GM23248 (cell line): ENCODE measurements at places on chromosomes 3 and 15.

- DNase-seq = no peak
These were observed 276.4 kb downstream of the XXYLT1 start for GRCh38 chr3:194994551-194994981.

- peak; percentile 72 for DNase-seq
These were observed 985 bp downstream of the TRPC1 start for GRCh38 chr3:142724682-142725356.

- no peak for DNase-seq
These were observed 5.3 kb downstream of the SNX22 start for GRCh38 chr15:64156652-64157331.

GRCh38 chr15:48435321-48435720 lies 104.1 kb downstream of the DUT start:
- DNase-seq = no peak

GRCh38 chr3:57583544-57583943 lies 13.6 kb downstream of the ARF4 start:
- DNase-seq = no peak

DNA sequence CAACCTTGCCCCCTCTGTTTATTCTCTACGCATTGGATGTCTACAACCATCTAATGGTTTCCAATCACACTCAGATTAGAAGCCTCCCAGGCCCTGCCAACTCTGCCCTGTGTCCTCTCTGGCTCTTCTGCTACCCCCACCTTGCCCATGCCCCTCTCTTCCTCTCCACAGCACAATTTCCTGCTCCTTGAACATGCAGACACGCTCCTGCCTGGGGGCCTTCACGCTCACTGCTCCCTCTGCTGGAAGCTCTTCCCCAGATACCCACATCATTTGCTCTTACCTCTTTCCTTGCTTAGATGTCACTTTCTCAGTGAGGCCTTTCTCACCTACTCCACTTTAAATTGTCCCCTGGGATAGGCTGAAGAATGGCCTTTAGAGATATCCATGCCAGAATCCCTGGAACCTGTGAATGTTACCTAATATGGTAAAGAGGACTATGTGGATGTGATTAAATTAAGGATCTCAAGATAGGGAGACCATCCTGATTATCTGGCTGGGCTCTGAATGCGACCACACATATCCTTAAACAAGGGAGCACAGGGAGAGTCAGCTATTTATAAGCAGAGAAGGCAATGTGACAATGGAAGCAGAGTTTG lies 9.9 kb downstream of the KY start:
- peak; percentile 43 for DNase-seq

DNA sequence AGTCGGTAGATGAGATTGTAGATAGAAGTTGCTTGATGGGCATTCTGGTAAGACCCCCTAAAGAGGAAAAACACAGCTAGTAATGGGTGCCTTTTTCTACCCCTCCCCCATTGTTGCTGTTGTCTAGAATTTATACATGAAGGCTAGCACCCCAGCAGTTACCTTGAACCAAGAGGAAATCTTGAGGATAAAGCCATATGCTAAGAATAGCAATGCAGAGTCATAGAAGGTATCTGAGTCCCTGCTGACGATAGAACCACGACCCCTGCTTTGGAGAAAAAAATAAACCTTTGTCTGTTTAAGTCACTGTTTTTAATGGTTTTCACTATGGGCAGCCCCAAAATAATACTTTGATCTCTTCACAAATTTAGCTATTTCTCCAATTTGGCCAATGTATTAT lies 162.6 kb downstream of the THRB start:
- DNase-seq = no peak

DNA sequence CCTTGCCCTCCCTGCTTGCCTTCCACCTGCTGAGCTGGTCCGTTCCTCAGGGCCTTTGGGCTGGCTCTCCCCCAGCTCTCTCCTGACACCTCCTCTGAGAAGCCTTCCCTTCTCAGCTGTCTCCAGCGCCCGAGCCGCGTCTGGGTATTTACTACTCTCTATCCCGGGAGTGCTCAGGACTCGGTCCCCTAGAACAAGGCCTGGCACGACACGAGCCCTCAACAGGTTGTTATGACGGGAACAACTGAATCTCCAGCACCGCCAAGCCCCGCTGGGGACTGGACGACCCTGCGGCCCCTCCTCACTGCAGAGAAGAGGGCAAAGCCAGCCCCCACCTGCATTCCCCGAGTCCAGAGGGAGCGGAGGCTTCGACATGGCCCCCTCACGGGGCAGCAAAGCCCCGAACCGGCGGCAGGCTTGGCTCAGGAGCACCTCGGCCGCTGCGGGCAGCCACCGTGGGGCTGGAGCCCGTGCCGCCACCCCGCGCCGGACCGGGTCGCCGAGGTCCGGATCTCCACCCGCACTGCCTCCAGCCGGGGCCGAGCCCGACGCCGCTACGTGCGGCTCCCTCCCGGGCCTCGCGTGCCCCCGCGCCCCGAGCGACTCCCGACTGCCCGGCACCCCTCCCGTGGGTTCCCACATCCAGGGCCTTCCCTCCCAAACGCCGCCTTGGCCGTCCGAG lies 792 bp downstream of the TPRA1 start:
- peak; percentile 70 for DNase-seq

GRCh38 chr3:52073490-52073889 lies 17.1 kb upstream of the DUSP7 start:
- DNase-seq = no peak

- DNase-seq = no peak
These were observed 190.3 kb downstream of the XXYLT1 start for GRCh38 chr3:195080571-195081151.

DNA sequence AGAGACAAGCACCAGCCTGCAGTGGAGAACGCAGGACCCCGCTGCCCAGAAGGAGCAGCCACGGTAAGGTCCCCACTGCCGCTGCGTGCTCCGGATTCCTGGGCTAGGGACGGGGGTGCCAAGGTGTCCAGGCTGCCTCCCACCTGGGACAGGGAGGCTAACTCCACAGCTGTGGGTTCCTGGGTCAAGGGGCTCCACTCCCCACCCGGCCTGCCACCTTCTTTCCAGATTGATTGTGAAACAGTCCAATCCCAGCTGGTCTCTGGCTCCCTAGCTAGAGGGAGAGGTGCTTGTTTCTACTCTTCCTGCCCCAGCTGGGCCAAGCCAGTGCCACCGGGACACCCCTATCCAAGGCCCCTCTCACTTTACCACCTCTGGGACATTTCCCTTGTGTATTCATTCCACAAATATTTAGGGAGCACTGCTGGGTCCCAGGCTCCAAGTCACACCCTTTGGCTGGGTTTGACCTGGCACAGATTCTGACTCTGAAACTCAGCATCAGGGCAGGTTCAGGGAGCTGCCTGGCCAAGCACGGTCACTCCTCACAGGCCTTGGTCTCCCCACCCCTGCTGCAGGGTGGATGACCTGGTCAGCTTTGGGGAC lies 1.9 kb downstream of the PAK6 start:
- no peak for DNase-seq

DNA sequence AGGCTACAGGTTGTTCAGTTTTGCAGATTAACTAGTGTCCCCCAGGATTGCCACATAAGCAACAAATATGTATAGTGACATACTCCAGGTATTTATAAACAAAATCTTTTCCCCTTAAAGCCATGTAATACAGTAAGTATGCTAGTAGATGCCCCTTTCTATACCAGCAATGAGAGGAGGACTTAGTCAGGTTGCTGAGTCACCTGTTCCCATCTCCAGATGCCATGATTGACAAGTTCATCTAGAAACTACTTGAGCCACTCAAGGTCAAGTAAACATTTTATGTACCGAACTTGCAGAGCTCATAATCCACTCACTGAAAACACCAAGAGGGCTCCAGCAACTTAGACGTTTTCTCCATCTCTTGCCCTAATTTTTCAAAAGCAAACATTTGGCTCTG lies 18.2 kb downstream of the SLC9A9 start:
- no peak for DNase-seq

- DNase-seq = no peak
These were observed 37.0 kb upstream of the CASR start for GRCh38 chr3:122146466-122146865.

GRCh38 chr3:21256932-21257331 lies 494.1 kb downstream of the ZNF385D start:
- no peak for DNase-seq

DNA sequence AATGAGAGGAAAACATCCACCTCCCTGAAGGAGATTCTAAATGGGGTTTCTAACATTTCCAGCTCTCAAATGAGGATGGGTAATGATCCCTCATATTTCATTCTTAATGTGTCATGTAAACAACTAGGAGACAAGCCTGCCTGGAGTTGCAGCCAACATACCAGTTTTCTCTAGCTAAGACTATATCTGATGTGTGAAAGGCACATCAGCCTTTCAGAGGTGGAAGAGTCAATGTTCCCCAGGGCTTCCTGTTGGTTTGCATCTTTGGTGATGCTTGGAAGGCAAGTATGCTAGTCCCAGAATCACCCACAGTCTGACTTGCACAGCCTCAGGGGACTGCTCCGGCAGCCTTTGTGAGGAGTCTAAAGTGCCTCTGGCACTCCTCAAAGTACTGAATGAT lies 921.2 kb downstream of the SQOR start:
- no peak for DNase-seq

DNA sequence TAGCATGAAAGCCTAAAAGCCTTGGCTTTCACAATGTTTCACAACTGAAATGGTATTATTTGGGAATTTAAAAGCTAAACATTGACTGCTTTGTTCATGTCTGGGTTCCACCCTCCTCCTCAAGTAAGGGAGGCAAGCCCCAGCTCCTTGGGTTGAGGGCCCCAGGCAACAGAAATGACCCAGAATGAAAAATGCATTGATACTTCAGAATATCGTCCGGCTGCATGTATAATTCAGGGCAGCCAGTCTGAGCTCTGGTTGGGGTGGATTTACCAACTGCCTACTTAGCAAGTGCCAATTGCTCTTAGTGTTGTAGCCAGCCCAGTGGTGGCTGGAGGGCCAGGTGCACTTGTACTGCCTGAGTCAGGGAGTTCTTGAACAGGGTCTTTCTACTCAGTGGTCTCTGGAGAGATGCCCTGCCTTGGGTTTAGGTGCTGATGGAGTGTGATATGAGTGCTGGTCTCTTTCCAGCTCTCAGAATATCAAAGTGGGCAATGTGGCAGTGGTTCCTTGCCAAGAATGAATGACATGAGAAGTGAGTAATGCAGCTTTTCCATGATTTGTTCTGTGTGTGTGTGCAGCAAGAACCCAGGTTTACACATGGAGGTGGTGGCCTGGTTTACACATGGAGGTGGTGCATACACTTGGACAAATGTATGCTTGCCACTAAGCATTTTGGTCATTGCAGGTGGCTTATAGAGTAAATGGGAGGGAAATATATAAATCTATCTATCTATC lies 40.9 kb upstream of the ADAMTSL3 start:
- no peak for DNase-seq

- DNase-seq = no peak
These were observed 98.3 kb downstream of the CYP19A1 start for GRCh38 chr15:51240066-51240465.

GRCh38 chr3:11317300-11317699 lies 45.1 kb downstream of the ATG7 start:
- no peak for DNase-seq

DNA sequence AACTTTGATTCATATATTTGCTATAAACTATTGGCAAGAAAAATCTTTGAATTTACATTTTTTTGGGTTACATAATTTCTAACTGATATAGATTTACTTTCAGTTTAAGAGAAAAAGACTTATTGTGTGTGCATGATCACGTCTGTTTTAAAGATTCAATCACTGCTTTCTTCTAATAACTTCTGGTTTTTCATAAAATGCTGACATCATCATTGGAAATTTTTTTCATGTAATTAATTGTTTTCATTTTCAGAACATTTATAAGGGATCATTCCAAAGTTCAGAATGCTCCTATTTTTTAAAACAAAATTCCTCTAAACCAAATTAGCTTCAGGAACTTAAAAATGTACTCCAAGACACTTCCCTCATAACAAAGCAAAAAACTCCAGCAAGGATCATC lies 500.7 kb upstream of the GBE1 start:
- no peak for DNase-seq

GRCh38 chr3:64656544-64656943 lies 31.3 kb downstream of the ADAMTS9 start:
- no peak for DNase-seq

DNA sequence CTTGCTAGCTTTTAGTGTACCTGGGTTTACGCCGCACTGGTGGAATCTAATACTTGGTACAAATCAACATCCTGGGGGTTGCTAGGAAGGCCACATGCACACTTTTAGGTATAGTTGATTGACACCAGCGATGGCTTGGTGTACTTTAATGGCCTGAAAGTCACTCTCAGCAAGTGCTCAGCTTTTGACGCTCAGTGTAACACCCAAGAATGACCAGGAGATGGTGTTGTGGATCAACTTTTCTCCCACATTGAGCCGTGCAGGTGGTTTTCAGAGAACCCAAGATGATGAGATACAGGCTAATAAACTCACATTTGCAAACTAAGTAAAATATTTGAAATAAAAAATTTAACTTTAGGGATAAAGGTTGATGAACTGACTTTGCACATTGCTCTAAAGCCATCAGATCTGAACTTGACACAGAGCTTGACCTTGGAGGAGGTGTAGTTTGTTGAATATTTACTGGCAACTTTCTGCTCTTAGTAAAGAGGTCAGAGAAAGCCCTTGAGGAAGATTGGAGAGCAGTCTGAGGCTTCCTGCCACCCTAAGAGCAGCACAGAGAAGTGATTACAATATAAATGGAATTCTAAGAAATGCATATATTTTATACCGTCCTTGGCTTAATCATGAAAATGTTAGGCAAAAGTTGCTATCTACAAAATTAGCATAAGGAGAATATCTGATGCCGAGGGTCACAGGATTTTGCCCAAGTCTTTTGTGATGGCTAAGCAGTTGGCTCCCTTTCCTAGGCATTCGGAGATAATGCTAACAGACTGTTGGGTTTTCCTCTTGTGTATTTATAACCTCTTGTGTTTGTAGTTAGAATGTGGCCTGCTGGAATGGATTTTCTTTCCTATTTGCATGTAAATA lies 143.4 kb upstream of the RASGRP1 start:
- peak; percentile 78 for DNase-seq

DNA sequence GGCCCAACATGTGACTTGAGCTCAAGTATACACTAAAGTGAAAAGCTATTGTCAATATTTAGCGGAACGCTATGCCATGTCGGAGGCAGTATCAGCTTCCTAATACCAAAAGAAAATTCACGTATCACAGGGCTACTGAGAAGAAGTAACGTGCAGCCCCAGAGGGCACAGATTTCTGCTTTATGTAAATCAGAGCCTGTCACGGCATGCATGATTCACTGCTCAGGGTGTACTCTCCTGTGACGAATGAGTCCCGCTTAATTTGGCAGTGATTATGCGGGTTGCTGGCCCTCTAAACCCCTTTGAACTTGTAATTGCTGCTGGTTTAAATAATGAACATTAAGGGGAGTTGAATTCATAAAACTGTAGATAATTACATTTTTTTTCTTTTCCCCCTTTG lies 85.3 kb downstream of the MEIS2 start:
- DNase-seq = peak; percentile 93

DNA sequence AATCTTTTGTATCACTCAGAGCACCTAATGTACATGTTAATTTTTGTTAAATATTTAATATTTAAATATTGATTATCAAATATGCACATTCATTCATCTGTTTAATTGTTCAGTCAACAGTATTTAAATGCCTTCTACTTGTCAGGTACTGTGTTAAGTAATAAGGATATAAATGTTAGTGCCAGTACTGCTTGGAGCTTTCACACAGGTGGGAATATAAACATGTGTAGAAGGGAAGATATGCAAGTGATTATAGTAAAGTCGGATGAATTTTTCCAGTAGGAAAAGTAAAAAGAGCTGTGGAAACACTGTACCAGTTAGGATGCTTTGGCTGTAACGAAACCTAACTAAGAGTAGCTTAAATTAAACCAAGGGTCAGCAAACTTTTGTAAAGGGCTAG lies 95.4 kb downstream of the RSRC1 start:
- no peak for DNase-seq
